ENCODE measurements at places on chromosomes 1 and 21. TPM values are rescaled to one million over a fixed set of nuclear protein-coding genes. Genes with fewer than 3 reads are reported as not detected.

DNA sequence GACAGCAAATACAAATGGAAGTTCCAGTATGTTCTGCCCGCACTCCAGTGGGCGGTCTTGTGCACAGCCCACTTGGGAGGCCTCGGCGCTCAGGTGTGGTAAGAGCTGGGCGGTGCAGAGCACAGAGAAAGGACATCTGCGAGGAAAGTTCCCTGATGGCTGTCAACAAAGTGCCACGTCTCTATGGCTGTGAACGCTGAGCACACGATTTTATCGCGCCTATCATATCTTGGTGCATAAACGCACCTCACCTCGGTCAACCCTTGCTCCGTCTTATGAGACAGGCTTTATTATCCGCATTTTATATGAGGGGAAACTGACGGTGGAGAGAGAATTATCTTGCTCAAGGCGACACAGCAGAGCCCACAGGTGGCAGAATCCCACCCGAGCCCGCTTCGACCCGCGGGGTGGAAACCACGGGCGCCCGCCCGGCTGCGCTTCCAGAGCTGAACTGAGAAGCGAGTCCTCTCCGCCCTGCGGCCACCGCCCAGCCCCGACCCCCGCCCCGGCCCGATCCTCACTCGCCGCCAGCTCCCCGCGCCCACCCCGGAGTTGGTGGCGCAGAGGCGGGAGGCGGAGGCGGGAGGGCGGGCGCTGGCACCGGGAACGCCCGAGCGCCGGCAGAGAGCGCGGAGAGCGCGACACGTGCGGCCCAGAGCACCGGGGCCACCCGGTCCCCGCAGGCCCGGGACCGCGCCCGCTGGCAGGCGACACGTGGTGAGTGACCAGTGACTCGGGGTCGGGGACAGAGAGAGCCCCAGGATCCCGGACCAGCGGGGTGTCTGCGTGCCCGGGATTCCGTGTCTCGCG lies at the start of gene IL12RB2:
Gene IL12RB2 (plus strand): TSS at position 623 of the 810 bp plus-strand sequence. CDS start 12,496 bp downstream, outside the sequence.
- peak; percentile 69 for DNase-seq

Gene PDZK1
- total RNA-seq, result under 0.01 TPM

DNA sequence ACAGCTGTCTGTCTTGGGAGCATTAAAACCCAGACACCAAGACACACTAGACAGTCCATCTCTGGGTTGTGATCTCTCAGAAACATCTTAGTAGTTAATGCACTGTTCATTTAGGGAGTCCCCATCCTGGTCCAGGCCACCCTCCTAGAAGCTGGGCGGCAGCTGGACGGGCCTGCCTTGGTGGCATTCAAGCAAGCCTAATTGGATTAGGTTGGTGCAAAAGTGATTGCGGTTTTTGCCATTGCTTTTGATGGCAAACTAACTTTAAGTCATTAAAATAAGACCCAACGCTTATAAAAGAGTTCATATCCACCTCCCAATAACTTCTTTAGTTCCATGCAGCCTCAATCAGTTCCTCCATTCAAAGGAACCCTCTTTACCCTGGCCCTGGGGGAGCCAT lies 21.7 kb downstream of the ATP5PO start:
- DNase-seq, result no peak

Gene RNF186
- under 0.01 TPM for total RNA-seq

Gene TDRD5
- total RNA-seq, result under 0.01 TPM

DNA sequence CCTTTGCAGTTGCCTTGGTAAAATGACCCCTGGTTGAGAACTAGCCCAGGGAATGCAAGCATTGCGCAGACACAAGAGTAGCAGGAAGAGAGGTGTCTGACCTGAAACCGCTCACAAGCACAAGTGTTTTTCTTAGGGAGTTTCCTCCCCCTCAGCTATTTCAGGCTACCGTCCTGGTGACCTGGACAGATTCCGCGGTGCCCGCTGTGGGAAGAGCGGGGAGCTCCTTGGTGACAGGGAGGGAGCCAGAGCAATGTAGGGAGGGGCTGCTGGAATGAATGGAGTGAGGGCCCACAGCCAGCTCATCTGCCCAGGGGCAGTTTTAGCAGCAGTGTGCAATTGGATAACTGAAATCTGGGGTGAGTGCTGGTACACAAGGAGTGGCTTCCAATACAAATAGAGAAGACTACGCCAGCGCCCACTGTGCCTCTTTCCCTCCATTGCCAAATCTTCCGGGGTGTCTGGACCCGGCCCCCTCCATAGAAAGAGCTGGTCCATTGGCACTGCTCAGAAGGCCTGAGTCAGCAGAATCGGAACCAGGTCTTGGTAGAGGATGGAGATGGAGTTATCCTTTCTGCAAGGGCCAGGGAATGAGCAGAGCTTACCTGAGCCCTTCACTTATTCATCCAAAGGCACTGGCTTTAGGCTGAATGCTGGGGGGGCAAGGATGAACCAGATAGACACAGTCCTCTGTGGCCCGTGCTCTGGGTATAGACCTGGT lies 82.8 kb downstream of the TRABD2B start:
- no peak for DNase-seq

DNA sequence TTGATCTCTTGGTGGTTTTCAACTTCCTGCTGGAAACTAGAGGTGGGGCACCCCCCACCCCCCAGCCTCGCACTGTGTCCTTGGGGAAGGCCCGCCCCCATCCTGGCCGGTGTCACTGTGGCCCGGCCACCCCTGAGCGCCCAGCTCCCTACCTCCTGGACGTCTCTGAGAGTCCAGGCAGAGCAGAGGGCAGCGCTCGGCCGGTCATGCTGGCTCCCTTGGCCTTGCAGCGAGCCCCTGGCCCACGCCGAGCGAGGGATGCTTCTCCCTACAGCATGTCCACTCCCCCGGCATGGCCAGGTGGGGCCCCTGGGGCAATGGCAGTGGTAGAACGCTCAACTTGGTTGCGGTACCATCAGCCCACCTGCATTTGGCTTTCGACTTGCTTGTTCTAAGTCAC lies 28.7 kb upstream of the TRAPPC10 start:
- no peak for DNase-seq

Gene DENND1B
- 28.0 TPM for total RNA-seq

Gene RUNX3
- total RNA-seq, result 22.9 TPM

Gene FMO1
- total RNA-seq, result under 0.01 TPM

- DNase-seq, result no peak
Observed at GRCh38 chr1:247474367-247474766, 16.5 kb upstream of the OR2B11 start.

Gene SGIP1
- 2.2 TPM for total RNA-seq

Gene NGF
- total RNA-seq, result not detected

DNA sequence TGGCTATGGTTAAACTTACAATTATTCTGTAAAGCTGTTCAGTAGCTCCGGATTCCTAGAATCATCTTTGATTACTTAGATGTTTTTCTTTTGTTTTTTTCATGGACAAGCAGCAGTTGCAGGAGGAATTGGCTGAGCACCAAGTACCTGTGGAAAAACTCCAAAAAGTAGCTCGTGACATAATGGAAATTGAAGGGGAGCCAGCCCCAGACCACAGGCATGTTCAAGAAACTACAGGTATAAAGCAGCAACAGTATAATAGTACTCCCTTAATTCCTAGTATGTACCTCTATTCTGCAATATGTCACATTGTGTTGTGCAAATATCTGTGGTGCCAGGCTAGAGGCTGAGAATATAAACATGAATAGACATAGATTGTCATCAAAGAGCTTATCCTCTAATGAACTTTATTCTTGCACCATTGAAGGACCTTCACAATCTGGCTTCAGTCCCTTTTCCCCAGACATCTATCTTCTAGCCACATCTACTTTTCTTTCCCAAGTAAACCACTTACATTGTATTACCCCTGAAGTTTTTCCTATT lies 132.3 kb upstream of the BMP8A start:
- DNase-seq, result no peak

Data from hematopoietic multipotent progenitor cell (in vitro differentiated cells).